CD4-positive, alpha-beta T cell treated with Interleukin-4 for 1 hour (primary cell): ENCODE measurements at places on chromosomes 12 and 14.

- no peak for DNase-seq
These were observed 507 bp downstream of the AQP5 start for GRCh38 chr12:49961993-49962764.

DNA sequence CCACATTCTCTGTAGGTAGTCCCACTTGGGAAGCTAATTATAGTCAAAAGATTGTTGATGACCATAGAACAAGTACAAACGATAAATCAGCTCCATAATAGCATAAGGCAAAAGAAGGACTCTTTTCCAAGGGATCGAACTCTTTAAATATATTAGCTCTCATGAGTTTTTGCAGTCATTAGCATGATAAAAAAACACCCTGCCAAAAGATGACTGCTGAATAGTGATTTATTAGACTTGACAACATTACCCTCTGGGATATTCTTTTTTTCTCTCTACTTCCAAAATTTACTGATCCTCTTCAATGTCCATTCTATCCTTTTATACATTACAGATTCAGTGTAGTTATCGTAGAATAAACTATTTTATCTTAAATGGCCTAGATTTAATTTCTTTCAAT is 14.2 kb downstream of the EPYC start:
- no peak for DNase-seq

- no peak for DNase-seq
These were observed 786.3 kb upstream of the NOVA1 start for GRCh38 chr14:27384124-27384523.

DNA sequence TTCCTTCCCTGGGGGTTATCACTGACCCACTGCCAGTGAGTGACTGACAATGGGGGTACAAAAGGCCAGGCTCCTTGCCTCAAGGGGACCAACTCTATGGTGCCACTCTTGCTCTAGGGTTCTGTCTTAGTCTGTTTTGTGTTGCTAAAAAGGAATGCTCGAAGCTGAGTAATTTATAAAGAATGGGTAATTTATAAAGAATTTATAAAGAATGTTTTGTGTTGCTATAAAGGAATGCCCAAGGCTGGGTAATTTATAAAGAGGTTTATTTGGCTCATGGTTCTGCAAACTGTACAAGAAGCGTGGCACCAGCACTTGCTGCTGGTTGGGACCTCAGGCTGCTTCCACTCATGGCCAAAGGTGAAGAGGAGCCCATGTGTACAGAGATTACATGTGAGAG is 15.8 kb upstream of the RASSF8 start:
- no peak for DNase-seq

DNA sequence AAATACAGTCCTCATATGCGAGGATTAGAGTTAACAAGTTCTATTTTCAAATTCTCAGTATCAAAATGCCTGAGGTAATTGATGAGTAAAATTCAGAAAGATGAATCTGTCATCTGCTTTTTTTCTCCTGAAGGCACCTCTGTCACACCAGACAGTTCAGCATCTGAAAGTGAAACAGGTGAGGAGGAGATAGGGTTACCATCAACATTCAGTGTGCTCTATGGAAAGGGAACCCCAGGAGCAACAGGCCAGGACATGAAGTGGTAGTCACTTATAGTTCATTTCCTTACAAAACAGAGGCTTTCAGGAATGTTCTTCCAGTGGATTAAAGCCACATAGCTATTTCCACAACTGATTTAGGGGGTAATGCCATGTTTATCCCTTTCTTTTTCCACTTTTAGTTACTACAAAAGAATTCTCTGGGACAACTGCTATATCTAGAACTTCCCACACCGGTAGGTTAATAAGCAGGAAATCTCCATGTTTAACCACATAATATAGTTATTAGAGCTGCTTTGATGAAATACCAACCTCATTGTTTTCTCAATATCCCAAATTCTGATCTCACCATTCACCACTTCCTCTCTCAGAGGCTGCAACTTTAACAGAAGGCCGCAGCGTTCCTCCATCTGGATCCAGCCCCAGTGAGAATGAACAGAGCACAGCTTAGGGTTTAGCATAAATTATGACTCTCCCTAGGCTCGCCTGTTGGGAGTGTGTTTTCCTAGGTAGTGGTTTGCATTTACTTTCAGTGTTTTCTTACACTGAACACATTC is 177.0 kb upstream of the CNTN1 start:
- no peak for DNase-seq

- DNase-seq = no peak
These were observed 11.6 kb downstream of the FGD6 start for GRCh38 chr12:95205685-95206084.

GRCh38 chr12:48811437-48812090 is 6.7 kb upstream of the CACNB3 start:
- no peak for DNase-seq

DNA sequence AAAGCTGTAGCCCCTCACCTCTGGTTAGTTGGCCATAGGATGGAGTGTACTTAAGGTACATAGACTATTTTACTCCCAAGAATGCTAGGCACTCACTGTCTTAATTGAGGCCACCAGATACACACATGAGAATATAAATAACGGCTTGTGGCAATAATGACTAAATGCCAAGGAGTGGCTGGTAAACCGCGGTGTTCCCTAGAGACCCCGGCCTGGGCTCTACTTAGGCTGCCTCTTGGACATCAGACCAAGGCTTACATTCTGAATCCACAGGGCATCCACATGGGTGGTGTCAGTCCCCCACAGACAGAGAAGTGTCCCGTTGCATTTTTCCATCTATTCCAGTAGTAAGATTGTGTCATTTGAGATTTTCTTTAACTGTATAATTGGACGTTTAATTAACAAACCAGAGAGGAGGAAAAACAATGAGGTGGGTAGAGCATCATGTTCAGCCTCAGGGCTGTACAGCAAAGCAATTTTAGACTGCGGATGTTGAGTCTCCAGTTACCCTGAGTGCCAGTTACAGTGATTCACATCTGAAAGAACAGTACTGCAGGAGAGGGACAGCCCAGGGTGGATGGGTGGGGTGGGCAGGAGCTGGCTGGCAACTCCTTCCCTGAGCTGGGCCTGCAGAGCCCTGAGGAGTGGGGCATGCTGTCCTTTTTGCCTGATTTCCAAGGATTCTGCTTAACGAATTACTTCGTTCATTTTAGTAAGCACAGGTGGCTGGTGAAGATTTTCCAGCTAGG is 20.5 kb downstream of the CKB start:
- DNase-seq = no peak

DNA sequence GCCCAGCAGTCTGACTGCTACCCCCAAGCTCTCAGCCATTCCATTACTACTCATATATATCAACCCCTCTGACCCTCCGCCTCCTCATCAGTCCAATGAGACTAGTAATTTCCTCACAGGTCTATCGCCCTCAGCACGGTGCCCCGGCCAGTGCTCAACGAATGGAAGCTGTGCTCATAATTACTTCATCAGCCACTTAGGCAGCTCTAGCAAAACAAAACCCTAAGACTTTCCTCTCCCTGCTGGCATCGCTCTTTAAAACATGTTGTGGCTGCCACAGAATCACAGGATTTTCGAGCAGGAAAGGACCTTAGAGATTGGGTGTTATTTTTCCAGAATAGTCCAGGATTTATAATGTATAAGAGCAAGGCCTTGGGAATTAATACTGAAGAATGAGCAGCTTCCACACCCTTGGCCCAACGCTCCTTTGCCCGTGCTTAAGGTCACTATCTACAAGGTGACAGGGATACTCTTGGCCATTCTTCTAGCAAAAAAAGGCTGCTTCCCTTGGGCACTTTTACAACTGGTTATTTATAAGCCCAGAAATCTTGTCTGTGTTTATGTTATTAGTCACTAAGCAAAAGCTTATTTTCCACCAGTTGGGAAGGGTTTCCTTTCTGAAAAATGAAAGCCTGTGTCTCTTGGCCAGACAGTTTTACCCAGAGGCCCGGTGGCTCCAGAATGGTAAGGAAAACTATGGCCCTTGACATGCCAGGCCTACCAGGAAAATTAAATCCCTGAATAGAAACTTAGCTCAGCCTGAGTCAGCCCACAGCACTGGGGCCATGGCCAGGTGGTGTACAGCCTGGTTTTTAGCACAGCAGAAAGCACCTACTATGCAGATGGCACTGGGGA is 47.9 kb downstream of the NUAK1 start:
- DNase-seq = no peak

DNA sequence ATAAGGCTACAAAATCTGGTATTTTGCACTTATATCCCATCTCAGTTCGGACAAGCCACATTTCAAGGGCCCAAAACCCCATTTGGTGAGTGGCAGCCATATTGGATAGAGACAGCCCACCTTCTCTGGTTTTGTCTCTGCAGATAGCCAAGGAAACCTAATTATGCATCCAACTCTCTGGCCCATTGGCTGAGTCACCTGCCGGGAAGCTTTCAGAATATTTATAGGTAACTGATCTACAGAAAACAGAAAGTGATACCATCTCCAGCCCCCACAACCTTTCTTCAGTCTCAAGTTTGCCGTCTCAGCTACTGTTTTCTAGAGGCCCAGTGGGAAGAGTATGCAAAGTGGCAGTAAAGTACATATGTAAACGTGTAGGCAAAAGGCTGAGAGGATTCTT is 33.7 kb upstream of the PPP1CC start:
- peak; percentile 14 for DNase-seq

GRCh38 chr12:98274430-98275130 is 240.8 kb upstream of the TMPO start:
- no peak for DNase-seq

GRCh38 chr14:32650665-32651064 is 288.0 kb upstream of the NPAS3 start:
- DNase-seq = no peak

- DNase-seq = no peak
These were observed 92.5 kb downstream of the ATP23 start for GRCh38 chr12:58033831-58034230.

DNA sequence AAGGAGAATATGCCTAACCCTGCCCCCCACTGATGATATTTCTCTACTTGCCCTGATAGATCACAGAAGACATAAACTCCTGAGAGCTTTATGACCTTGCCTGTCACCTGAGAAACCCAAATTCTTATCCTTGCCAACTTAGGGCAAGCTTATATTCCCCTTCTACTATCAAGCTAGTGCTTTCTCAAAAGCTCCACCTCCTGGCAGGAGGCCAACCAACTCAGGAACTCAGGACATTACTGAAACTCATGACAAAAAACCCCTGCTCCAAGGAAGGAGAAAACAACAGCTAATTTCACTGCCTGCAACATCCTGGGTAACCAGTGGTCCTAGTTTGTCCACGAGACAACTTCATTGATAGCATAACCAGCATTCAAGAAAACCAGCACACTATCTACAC is 60.9 kb upstream of the FSCB start:
- DNase-seq = no peak

- DNase-seq = peak; percentile 90
These were observed 39.4 kb downstream of the SH2B3 start for GRCh38 chr12:111444925-111445725.

- no peak for DNase-seq
These were observed at the start of gene SLC38A4 for GRCh38 chr12:46825591-46826414. SLC38A4 (minus strand) TSS chr12:46825997; CDS start chr12:46793071, 32,926 bp downstream.

DNA sequence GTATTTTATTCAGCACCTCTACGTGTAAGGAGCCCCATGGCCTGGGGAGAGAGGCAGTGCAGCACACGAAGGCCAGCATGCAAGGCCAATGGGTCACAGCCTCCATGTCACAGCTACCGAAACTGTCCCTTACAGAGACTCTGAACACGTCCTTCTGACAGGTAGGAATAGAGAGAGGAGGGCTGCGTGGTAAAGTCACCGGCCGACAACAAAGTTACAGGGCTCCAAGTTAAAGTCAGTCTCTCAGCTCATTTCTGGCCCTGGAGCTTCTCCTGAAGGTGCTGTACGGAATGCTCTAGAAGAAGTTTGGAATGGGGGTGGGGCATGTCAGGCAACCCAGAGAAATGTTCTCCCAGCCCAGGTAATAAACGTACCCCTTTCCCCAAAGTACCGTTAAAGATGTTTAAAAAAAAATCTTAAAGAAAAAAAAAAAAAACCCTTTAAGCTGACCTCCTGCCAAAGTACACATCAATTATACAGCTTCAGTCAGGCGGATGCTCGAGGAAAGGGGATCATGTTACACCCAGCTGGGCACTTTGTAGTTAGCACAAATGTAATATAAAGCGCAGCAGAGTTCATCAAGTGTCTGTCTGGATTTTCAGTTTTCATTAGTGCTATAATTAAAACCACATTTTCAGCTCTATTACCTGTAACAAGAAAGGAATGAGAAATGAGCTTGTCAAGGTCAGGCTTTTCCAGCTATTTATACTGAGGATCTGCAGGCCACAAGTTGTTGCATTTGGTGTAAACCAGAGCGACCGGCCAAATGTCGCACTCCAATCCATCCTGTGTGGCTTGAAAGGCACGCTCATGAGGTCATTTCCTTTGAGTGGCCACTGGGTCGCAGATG is 53.3 kb upstream of the CDKN3 start:
- no peak for DNase-seq

DNA sequence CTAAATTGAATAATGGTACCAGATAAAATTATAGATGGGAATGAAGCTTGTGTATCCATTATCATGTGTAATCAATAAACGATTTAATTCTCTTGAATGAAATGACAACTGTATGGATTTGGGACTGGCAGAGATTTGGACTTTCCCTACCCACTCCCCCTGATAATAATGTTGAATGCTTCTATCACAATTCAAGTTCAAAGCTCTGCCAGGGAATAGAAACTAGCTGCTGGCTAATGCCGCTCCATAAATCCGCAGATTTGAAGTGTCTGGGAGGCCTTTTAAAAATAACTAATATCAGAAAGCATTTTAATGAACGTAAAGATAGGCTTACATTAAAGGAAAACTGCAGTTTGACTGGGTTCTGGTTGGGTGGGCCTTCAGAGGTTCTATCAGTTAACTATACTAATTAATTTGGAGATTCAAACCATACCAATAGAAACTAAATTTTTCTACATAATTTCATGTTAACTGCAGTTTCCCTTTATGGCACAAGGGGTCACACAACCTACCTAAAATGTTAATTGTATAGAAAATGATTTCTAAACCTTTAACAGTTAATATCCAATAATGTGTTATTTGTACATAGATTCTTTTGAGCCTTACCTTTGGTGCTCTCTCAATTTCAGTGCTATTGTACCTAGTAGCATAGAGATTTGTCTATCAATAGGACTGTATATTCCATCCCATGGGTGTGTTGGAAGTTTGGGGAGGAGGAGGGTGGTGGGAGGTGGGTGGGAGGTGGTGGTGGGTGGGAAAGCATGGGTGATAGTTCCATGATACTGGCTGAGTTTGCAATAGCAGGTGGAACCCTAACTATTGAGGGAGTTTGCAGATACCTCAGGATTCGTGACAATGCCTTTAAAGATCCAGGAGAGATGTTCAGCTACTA is 4.9 kb downstream of the HNRNPA1 start:
- DNase-seq = no peak

DNA sequence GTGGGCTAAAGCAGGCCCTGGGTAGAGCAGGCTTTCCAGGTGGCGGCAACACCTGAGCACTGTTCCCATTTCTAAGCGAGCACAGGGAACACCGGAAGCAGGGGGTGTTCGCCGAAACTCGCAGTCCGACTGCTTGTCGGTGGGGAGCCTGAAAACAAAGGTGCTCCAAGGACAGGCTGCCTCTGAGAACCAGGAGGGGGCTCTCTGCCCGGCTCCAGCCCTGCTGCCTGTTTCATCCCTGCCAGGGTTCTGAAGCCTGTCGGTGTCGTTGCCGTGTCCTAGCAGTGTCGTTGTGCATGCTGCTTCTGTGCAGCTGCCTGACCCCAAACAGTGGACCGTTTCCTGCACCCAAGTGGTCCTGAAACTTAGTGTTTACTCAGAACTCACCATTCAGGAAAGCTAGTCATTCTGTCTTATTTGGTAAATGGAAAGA is 21.8 kb downstream of the CCNK start:
- no peak for DNase-seq
